ENCODE measurements at places on chromosomes 5 and 9.

DNA sequence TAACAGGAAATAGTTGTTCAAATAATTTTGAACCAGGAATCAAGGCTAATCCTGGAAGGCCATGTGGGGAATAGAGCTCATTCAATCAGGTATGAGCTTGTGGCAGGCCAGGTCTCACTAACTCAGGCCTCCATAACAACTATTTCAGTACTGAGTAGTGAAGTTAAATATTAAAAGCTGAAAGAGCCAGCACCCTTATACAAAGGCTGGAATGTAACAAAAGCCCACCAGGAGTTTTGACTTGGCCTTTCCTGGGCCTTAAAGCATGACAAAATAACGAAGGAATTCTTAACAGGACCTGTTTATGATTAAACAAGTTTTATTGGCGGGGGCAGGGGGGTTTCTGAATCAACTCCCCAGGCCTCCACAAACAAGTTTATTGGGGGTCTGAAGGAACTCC, 1146.7 kb downstream of the CDH9 start:
- DNase-seq: peak; percentile 6

- DNase-seq: no peak
Measured at GRCh38 chr9:35757226-35757891, 3.3 kb upstream of the MSMP start.

DNA sequence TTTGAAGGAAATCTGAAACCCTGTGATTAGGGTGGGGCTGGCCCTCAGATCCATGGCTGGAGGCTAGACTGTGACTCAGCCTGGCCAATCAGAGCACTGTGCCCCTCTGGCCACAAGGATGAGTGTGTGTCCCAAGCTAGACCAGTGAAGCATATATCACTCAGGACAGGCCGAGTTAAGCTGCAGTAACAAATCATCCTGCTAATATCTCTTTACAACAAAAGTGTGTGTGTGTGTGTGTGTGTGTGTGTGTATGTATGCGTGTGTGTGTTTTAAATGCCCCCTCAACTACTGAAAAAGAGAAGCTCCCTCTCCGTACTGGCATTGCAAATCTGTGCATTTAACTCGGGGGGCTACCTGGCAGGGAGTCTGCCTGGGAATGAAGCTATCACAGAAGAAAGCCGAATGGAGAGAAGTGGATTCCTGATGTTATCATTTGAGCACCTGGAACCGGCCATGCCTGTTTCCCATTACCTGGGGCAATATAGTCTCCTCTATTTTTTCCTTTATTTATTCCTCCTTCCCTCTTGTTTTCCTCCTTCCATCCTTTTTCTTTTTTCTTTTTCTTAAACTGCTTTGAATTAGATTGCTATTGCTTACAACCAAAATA, 25.6 kb downstream of the STC2 start:
- no peak for DNase-seq

DNA sequence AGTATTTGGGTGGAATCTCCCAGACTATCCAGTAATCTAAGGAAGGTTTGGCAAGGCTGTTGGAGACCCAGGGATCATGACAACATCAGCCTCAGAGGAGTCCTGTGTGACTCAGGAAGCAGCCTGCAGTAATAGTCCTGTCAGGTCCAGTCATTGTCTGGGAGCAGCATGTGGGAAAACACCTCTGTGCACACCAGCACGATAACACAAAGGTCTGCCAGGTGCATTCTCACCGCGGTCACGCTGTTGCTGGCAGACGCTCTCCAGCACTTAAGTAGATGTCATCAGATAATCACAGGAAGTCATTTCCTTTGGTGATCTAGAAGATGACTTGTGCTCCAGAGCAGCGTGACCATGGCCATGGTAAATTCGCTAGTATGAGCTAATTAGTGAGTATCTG, 99.2 kb upstream of the IQGAP2 start:
- peak; percentile 40 for DNase-seq

DNA sequence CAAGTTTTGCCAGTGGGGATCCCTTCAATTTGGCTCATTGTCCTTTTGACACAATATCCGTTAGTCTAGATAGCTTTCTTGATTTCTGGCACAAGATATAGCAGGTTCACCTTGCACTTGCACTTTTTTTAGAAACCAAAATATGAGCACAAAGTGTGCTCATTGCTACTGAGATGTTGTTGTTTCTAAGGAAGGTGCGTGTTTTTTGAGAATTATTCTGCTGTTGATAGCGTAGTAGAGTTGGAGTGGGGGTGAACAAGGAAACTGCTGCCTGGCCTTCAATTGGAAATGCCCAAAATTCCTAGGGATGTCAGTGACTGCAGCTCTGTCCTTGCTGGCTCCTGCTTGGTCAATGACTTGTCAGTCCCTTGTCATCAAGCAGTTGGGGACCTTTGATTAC, 73.3 kb downstream of the TLE4 start:
- DNase-seq: no peak

GRCh38 chr9:133864011-133864410, 125.9 kb upstream of the SARDH start:
- no peak for DNase-seq

- no peak for DNase-seq
Measured at GRCh38 chr5:76273206-76273885, 129.7 kb upstream of the IQGAP2 start.

DNA sequence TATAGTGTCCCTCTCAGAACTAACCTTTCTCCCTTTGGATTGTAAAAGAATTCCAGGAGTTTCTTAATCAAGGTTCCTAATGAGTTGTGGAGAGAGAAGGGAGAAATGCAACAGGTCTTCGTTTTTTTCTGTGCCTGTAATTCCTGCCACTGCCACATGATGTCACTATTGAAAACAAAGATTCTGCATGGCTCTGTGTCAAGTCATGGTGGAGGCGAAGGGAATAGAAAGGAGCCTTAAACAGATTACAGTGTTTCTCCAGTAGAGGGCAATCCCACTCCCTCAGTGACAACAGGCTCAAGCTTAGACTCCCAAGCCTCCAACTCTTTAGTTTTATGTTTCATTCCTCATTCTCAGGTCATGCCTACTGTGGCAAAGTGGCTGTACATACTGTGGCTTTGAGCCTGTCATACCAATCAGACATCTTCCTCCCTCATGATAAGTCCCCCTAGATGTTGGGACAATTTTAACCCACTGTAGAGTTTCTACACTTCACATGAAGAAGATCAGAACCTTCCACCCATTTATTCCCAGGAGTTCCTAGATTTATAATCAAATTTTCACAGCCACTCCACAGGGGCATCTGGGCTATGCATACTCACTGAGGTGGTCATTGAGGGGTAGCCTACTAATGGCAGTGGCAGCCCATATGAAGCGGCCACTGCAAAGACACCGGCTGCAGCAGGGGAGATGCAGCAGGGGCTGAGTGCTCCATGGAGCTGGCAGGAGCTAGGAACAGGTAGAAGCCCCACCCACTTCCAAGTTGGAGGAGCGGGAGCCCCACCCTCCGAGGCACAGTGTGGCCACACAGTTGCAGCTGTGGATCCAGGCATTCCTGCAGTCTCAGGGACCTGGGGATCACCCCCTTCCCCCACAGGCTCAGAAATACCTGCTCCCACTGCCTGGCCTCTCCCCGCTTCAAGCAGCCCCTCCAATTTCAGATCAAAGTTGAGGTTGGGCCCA, 97.4 kb upstream of the TRIM32 start:
- DNase-seq: no peak

- peak; percentile 27 for DNase-seq
Measured at GRCh38 chr9:35826071-35826701, 2.3 kb downstream of the FAM221B start.

GRCh38 chr5:37198061-37198460, 51.1 kb downstream of the CPLANE1 start:
- DNase-seq: no peak

DNA sequence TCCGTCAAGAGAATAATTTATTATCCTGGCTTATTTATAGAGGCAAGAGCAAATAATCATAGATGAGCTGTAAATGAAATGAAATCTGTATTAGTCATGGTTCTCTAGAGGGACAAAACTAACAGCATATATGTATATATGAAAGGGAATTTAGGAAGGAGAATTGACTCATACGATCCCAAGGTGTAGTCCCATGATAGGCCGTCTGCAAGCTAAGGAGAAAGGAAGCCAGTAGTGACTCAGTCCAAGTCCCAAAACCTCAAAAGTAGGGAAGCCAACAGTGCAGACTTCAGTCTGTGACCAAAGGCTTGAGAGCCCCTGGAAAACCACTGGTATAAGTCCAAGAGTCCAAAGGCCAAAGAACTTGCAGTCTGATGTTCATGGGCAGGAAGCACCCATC, 515.9 kb upstream of the CYLC2 start:
- DNase-seq: no peak

GRCh38 chr9:95031711-95032461, 285.6 kb downstream of the FANCC start:
- no peak for DNase-seq

DNA sequence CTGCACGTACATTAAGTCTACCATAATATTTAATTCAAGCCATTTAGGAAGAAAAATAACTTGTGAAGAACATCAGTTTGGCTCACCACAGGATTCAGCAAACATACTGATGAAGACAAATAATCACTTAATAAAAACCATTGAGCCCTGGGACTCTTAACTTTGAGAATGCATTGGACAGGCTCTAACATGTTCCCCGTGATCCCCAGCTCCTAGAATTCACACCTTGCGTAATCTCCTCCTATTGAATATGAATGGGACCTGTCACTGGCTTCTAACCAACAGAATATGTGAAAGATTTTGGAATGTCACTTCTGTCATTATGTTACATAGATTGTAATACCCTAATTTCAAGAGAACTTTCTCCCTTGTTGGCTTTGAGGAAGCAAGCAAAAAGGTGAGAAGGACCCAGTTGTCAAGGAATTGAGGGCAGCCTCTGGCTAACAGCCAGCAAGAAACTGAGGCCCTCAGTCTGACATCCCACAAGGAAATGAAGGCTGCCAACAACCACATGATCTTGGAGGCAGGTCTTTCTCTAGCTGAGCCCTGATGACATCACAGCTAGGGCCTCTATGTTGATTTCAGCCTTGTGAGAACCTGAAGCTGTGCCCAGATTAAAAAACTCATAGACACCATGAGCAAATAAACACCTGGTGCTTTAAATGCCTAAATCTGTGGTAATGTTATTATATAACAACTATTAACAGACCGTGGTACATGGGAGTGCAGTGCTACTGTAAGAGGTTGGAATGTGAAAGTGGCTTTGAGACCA, 433.2 kb downstream of the SEMA5A start:
- no peak for DNase-seq

DNA sequence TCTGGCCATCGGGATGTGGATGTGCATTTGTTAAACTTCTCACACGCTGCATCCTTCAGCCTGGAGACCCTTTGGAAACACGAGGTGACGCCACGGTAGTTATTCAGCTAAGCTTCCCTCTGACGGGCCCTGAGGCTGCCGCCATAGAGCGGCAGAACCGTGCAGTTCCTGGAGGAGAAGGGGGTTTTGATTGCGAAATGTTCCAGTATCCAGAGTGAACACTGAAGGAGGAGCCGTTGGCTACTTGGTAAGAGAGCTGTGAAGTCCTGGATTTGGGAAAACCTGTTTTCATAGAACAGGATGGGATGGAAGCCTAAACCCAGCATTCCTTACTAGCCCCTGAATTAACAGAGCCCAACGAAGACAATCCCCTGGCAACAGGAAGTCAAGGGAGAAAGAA, 23.0 kb upstream of the EXOC3 start:
- DNase-seq: no peak

DNA sequence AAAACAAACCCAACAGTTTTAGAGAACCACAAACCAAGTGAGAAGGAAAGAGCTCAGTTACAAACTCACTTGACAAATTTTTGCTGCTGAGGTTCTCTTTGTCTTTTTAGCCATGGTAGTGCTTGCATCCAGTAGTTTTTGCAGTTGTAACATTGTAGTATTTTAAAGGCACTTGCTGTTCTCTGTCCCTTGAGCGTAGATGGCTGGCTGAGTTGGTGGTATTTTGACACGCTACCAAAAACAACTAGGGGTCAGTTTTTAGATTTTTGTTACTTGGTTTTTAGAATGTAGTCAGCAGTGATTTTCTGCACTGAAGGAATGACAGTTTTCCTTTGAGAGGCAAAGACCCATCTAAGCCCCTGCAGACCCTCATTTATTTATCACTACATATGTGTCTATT, 58.0 kb downstream of the TLE4 start:
- DNase-seq: no peak

- DNase-seq: no peak
Measured at GRCh38 chr5:95555553-95555952, 652 bp downstream of the ARSK start.

- no peak for DNase-seq
Measured at GRCh38 chr9:116663581-116663980, 23.5 kb upstream of the TRIM32 start.

GRCh38 chr9:20671635-20672034, 12.4 kb upstream of the FOCAD start:
- DNase-seq: no peak

GRCh38 chr5:69404659-69405330, 10.1 kb upstream of the MARVELD2 start:
- no peak for DNase-seq

DNA sequence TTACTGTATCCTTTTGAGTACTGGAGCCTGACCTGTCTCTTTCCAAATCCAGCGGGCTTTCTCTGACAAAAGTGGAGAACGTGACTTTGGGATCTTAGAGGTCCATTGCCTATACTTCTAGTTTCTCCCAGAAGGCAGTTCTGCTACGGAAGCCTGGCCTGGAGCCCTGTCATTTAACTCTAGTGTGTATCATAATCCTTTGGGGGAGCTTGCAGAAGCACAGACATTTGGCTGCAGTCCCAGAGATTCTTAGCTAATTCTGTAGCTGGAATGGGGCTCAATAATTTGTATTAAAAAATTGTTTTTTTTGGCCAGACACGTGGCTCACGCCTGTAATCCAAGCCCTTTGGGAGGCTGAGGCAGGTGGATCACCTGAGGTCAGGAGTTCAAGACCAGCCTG, 3.0 kb downstream of the HARS2 start:
- DNase-seq: no peak

GRCh38 chr5:29547236-29547865, 1646.1 kb upstream of the CDH6 start:
- DNase-seq: no peak

GRCh38 chr9:110919609-110920008, 118.7 kb downstream of the LPAR1 start:
- DNase-seq: peak; percentile 85

- DNase-seq: no peak
Measured at GRCh38 chr5:116778651-116779280, 204.1 kb upstream of the SEMA6A start.

Data from epithelial cell of proximal tubule (primary cell).